Ascending aorta (tissue), 2 donors: ENCODE measurements at places on chromosomes 5 and 9.

DNA sequence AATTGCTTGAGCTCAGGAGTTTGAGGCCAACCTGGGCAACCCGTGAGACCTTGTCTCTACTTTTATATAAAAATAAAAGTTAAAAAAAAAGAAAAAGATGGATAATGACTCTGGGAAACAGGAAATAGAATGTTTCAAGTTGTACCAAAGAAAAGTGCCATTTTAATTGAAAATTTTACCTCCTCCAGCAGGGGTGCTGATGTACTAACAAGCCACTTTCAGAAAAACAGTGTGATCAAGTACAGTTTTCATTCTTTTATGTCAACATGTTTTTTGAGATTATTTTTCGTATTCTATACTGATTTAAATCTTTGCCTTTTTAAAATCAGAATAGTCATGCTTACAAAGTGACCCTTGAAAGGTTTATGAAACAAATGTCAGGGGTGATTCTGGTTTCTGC lies 30.8 kb downstream of the F2R start:
- DNase-seq: no peak

DNA sequence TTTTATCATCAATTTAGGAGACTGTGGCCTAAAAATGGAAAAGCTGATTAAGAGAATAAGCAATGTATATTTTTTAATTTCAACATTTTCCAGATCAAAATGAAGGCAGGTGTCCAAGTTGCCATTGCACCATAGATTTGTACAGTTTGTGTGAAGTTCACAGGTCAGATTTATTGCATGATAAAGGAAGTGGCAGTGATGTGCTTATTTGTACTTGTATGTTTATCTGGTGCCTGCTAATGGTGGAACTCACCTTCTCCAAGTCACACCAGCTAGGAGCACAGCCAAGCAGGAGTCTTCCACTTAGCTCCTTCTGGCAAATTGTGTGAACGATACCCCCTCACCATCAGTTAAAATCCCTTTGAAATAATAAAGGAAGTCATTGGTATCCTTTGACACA lies 37.8 kb upstream of the ANKRD31 start:
- DNase-seq: no peak

DNA sequence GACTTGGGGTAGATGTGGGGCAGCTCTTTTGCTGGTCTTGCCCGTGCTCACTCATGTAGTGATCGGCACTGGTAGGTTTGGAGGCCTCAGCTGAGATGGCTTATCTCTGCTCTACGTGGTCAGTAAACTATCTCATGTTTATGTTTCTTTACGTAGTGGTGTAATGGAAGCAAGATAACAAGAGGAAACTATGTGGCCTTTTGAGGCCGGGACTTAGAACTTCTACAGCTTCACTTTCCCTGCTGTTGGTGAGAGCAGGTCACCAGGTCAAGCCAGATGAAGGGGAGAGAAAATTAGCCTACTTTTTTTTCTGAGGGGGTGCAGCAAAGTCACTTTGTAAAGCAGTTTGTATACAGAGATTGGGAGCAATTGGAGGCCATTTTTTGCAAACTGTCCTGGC lies 8.5 kb downstream of the FOCAD start:
- no peak for DNase-seq

- DNase-seq: no peak
Measured at GRCh38 chr9:110028271-110028670, 179.7 kb downstream of the C9orf152 start.

GRCh38 chr5:72779520-72779919 lies 36.9 kb upstream of the TNPO1 start:
- DNase-seq: no peak

DNA sequence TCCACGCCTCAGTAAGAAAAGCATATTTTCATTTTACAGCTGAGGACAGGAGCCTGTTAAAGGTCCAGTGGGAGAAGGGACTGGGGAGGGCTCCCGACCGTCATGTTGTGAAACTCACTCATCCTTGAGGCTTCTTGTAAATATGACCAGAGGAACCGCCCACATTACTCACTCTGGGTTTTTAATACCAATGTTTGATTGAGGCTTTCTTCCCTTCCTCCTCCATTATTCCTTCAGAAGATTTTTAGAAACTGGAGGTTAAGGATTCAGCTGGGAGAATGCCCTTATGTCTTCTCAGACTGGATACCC lies 61.4 kb upstream of the GLRX start:
- no peak for DNase-seq

- no peak for DNase-seq
Measured at GRCh38 chr5:151700296-151700695, 13.6 kb upstream of the SPARC start.
